ENCODE measurements at places on chromosomes 3 and 15.
A peak's percentile ranks its signal among the peaks of the same experiment; 100 is the strongest.

DNA sequence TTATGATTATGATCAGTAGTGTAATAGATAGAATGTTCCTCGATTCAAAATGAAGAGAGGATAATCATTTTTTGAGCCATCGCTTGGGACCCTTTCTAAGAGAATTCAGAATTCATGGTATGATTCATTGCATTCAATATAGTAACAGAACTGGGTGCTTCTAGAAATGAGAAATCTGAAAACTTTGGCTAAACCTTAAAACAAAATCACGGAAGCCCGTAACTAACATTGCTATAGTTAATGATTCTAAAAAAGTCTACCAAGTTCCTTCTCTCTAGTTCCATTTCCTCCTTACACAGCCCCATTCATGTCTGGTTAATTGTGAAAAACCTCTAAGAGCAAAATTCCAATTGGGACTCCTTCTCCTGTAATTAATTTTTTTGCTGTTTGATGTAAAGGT is 217.1 kb downstream of the GBE1 start:
- no peak for DNase-seq

DNA sequence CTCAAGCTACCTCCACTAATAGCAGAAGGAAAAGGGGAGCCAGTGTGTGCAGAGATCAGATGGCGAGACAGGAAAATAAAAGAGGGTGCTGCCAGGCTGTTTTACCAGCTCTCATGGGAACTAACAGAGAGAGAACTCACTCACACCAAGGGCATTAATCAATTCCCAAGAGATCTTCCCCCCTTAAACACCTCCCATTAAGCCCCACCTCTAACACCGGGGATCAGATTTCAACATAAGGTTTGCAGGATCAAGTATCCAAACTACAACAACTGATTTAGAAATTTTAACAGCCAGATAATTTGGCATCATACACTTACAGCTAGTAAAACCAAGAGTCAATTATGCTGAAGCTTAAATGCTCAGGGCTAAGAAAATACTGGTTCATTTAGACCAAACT is 18.9 kb downstream of the CD200 start:
- DNase-seq: no peak

DNA sequence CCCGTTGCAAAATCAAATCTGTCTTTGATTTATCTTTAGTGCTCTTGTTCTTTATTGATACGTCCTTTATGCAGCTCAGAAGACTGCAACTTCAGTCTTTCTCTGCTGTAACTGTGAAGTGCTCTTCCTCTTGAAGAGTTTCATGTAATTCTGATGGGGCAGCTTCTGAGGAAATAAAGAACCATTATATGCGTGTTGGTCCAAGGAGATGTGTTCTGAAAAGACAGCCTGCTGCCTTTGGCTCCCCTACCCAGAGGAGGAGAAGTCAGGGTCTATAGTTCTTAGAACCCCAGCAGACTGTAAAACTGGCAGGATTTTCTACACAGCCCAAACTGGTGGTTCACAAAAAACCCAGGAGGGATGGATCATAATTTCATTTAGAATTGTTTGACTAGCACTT is 22.4 kb upstream of the ABHD10 start:
- no peak for DNase-seq

GRCh38 chr3:186277268-186277909 is 84.6 kb downstream of the DGKG start:
- peak; percentile 37 for DNase-seq

DNA sequence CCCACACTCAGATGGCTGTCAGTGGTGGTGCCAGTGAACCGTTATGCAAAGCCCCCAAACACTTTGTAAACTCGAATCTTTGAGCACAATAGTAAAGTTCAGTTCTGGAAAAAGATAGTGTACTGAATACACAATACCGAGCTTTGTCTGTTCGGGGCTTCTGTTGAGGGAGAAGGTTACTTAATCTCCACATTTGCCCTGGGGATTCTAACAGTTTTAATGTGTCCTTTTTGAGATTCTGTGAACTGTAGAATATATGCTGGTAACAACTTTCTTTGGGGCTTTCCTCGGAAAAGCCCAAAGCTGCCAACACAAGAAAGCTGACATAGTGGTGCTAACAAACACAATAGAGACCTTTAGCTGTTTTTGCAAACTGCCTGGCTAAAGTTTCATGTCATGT is 686.5 kb downstream of the ROBO1 start:
- DNase-seq: no peak

DNA sequence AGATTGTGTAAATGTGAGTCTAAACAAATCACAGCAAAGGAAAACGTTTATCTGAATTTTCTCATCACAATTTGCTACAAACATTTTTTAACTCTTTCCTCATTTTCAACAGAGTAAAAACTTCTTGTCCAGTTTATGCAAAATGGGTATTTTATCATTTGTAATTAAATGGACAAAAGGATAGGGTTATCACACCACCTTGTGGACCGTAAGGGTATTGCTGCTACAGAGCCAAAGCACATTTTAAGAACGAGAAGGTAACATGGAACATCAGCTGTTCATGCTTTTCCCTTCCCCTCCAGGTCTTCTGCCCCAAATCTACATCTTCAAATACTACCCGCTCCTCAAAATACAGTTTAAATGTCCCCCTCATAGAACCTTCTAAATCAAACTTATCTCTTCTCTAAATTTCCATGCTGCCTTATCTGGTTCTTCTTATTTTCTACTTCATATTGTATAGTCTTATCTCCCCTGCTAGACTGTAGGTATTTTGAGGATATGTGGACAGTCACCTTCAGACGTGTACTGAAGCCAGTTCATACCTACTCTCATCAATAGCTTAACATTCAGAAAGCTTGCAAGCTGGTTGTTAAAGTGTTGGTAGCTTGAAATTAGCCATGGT is 12.8 kb upstream of the SETMAR start:
- DNase-seq: peak; percentile 34

DNA sequence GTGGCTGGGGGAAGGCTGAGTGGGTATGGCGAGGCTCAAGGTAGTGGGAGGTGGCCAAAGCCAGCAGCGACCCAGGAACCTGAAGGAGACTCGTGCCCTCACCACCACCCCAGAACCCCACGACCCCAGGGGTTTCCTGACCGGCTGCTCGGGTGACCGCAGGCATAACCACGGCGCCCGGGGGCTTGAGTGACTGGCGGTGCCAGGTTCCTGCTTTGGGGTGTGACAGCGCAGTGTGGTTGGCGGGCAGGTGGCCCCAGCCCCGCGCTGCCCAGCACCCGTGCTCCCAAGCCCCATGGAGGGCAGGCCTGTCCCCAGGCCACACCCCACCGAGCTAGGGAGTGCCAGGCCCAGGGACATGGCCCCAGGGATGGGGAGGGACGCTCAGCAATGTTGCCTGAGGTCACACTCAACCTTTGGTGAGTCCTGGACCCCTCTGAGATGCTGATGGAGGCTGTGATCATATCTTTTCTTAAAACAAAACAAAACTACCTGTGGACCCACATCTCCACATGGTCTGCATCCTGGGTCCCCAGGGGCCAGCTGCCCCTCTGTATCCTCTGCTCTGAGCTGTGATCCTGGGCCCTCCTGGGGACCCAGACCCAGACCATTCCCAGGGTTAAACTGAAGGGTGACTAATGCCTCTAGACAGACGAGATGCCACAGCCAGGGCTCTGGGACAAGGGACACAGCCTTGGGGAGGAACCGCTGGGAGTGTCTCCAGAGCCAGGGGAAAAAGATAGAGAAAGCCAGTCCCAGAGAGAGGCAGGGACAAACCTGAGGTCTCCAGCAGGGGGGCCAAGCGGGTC is 13.0 kb downstream of the DNAJB8 start:
- DNase-seq: no peak

DNA sequence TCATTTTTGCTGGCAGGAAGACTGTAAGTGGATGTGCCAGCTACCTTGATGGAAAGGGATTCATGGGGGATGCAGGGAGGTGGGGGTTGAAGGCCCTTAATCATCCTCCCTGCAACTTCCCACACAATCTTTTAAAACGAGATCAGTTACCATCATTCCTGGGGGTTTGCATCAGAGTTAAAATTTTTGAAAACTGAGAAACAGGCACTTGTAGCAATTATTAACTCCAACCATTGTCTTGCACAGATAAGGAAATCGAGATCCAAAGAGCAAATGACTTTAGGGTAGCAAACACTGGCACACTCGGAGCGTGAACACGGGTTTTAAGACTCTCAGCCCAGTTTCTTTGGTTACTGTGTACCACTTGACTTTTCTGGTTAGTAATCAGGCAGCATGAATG is 41.9 kb downstream of the GPD1L start:
- no peak for DNase-seq

DNA sequence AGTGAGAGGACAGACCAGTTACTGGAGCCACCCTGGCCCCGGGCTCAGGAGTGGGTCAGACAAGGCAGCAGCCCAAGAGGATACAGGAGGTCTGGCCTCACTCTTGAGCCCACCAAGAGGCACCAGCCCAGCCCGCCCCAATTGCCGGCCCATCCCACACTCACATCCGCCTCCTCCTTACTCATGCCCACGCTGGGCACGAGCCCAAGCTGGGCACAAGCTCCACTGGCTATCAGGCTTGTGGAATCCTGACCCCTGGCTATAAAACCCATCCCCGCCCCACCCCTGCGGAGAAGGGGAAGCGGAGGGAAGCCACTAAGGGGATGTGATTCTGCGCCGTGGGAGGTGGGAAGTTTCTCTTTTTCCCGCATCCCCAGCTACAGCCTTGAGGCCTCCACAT is 25.9 kb downstream of the ADCY5 start:
- no peak for DNase-seq

GRCh38 chr3:194952841-194953241 is 267.2 kb downstream of the FAM43A start:
- DNase-seq: no peak

DNA sequence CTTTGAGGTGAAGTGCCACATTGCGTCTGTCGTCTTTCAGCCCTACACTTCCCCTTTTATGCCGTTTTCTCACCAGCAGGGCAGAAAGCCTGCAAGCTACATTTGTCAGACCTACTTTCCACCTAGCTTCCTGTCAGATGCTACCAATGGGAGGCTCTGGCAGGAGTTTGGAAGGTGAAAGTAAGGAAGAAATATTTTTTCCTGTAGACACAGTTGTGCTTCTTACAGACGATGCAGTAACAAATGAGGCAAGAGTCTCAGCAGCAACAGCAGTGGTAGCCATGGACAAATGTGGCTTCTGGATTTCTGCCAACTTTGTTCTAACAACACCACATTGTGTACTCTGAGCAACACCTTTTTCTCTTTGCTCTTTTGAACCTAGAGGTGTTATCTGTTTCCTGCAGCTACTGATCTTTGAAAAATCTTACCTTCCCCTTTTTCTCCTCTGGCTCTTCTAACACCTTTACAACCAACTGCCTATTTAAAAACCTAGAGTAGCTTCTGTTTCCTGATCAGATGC is 70.6 kb upstream of the STT3B start:
- DNase-seq: no peak

- no peak for DNase-seq
These were observed 41.9 kb downstream of the NDUFB4 start for GRCh38 chr3:120637851-120638559.

DNA sequence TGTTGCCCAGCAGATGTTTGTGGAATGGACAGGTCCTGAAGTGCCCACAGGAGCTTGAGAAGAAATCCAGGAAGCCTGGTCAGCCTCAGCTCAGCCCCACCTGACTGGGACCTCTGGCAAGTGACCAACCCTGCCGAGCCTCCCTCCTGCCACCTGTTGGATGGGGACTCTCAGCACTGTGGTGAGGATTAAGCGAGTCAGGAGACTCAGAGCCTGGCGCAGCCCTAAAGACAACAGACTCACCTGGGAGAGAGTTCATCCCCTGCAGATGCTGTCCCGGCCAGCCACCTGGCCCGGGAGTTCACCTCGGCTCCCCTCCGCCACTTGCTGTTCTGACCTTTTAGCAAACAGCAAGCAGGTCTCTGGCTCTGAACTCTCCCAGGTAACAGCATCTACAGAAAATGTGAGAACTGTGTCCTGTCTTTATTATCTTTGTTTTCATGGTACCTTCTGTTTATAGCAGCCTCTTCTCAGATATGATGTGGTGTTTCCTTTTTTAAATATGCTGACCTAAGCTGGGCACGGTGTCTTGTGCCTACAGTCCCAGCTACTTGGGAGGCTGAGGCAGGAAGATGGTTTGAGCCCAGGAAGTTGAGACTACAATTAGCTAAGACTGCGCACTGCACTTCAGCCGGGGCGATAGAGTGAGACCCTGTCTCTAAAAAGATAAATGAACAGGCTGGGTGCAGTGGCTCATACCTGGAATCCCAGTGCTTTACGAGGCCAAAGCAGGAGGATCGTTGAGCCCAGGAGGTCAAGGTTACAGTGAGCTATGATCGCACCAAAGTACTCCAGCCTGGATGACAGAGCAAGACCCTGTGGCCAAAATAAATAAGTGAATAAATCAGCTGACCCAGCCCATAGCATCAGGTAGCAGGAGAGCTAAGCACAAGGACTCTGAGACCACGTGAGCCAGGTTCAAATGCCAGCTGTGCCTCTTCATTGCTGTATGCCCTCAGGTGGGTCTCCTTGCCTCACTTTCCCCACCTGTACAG is 32.4 kb upstream of the SLC6A6 start:
- DNase-seq: no peak

GRCh38 chr3:112090887-112091586 is 4.8 kb downstream of the C3orf52 start:
- DNase-seq: no peak

DNA sequence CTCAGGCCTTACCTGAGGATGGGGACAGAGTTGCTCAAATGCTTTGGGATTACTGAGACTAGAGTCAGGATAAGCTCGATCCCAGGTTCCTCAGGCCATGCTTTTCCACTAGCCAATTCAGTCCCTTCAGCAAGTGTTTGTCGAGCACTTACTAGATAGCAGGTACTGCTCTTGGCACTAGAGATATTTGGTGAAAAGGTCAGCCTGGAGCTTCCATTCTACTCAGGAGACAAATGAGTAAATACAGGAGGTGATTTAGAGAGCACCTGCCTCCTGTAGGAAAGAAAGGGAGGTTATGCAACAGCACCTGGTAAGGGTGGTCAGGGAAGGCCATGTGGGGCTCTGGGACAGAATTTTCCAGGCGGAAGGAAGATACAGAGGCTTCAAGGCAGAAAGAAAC is 99.9 kb downstream of the CACNA1D start:
- no peak for DNase-seq
